ENCODE measurements at places on chromosomes 7 and 10.

DNA sequence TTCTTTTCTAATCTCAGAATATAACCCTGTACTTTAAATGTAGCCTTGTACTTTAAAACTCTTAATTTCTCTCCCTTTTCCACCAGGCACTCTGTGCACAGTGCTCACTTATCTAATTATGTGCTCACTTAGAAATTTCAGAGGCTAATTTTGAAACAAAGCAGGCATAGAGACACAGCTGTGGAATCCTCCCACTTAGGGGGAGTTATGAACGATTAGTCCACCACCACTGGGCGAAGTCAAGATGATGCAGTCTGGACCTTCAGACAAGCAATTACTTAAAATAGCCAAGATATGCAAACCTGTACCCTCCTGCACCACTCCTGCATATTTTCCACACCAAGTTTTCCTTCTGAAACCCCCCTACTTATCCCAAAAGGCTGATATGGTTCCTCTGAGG is 143.0 kb downstream of the STK31 start:
- DNase-seq, result peak; percentile 66

DNA sequence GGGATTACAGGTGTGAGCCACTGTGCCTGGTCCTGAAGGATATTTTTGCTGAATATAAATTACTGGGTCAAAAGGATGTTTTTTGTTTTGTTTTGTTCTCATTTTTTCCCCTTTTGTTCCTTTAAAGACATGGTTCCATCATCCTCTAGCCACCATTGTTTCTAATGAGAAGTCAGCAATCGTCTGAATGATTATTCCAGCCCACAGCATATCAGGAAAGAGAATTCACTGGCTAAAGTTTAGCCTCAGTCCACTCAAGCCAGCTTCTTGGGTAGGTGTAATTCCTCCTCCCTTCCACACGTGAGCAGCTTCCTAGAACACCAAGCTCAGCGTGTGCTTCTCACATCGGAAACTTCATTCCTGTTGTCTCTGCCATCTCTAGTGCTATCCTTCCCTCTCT is 112.8 kb upstream of the INSIG1 start:
- no peak for DNase-seq

DNA sequence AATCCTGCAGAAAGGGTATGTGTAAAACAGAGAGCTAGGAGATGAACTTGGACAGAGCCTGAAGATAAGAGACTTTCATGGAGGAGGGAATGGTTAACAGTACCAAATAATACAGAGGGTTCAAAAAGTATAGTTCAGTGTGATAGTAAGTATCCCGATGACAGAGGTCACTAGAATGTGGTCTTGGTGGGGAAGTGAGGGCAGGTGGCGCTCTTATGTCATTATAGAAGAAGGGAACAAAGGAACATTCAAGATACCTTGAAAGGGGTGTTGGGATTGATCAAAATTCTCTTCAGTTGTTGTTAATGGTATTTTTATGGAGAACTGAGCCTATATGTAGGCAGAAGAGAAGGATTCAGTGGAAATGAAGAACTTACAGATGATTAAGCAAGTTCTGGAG is 312.5 kb downstream of the SUGCT start:
- DNase-seq, result no peak

- no peak for DNase-seq
Observed at GRCh38 chr7:157194948-157195347, 56.2 kb downstream of the UBE3C start.

GRCh38 chr10:100485801-100486495 is 23.1 kb downstream of the WNT8B start:
- DNase-seq, result no peak

DNA sequence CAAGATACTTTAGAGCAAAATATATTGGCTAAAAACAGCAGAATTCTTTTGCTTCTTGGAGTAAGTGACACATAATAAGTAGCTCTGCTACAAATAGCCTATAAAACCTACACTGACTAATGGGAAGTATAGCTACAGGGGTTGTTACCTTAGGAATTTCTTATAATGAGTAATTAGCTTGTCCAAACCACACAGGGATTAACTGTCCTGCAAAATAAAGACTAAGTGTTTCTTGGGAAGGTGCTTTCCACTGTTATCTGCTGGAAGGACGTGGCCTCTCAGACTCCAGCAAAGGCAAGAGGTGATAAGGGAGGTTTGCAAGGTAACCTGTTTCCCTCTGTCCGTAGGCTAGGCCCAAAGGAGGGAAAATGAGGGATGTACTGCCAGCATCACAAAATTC is 302.4 kb downstream of the DOCK4 start:
- DNase-seq, result peak; percentile 95

DNA sequence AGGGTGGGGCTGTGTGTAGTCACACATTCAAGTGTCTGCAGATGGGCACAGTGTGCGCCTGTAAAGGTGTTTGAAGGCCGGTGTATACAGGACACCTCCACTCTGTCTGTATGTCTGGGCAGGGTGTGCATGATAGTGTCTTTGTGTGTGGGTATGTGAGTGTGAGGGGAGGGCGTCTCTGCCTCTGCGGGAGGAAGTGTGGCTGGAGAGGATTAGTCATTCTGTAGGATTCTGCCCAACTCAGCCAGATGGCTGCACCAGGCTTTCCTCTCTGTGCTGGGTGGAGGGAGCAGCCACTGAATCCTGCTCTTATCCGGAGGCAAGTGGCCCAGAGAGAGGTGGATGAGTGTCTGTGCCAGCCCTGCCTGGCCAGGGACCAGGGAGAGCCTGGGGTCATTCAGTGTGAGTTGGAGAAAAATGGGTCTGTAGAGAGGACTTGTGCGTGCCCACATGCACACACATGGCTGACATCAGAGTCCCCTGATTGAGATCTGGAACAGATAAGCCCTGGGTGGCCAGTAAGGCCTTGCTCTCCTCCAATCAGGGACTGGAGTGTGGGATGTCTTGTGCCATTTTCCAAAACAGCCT is 1.7 kb downstream of the SFXN3 start:
- peak; percentile 83 for DNase-seq

DNA sequence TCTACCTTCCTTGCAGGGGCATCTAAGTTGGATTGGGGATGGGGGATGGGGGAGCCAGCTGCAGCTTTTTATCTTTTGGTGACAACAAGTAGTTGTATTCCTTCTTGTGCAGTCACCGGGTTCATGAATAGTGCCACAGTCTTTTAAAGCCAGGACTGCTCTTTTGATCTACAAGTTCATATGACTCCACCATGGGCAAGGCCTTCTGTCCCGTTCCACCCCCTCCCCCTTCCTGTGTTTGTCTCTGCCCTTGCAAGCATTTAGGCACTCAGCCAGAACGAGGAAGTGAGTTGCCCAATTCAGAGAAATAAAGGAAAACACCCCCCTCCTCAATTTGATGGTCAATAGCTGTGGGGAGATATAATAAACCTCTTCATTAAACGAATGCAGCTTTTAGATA is 44.8 kb upstream of the EGR2 start:
- DNase-seq, result no peak

- DNase-seq, result no peak
Observed at GRCh38 chr7:24442170-24442777, 131.0 kb upstream of the PALS2 start.

- no peak for DNase-seq
Observed at GRCh38 chr10:129055986-129056385, 411.1 kb upstream of the MGMT start.

DNA sequence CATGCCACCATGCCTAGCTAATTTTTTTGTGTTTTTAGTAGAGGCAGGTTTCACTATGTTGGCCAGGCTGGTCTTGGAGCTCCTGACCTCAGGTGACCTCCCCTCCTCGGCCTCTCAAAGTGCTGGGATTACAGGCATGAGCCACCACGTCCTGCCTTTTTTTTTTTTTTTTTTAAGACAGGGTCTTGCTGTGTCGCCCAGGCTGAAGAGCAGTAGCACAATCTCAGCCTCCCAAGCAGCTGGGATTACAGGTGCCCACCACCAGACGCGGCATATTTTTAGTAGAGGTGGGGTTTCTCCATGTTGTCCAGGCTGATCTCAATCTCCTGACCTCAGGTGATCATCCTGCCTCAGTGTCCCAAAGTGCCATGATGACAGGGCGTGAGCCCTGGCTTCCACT is 14.4 kb upstream of the SRPK2 start:
- DNase-seq, result no peak

GRCh38 chr7:24959735-24960485 is 20.1 kb downstream of the OSBPL3 start:
- no peak for DNase-seq

DNA sequence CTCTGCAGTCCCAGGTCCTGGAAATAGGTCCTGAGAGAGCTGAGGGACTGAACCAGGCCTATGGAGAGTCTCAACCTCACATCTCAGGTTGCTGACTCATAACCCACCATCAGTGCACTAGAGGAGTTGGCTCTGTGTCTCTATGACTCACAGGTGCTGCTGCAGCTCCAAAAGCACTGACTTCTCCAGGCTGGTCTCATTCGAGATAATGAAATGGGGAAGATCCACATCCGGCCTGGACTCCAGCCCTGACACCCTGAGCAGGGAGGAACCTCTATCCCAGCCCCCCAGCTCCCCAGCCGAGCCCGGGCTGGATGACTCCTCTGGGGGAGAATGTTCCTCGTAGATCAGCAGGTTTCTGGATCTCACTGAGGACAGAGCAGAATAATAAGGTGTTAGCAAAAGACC is 35.5 kb upstream of the DGKI start:
- DNase-seq, result peak; percentile 99

DNA sequence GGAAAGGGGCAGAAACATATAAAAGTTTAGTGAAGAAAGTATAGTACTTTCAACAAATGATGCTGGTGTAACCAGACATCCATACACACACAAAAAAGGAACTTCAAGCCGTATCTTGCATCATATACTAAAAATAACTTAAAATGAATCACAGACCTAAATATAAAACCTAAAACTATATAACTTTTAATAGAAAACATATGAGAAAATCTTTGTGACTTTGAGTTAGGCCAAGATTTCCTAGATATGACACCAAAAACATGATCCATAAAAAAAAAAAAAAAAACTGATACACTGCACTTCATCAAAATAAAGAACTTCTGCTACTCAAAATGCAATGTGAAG is 40.9 kb downstream of the NUDCD3 start:
- no peak for DNase-seq

GRCh38 chr7:31487071-31487470 is 26.8 kb upstream of the ITPRID1 start:
- DNase-seq, result no peak

DNA sequence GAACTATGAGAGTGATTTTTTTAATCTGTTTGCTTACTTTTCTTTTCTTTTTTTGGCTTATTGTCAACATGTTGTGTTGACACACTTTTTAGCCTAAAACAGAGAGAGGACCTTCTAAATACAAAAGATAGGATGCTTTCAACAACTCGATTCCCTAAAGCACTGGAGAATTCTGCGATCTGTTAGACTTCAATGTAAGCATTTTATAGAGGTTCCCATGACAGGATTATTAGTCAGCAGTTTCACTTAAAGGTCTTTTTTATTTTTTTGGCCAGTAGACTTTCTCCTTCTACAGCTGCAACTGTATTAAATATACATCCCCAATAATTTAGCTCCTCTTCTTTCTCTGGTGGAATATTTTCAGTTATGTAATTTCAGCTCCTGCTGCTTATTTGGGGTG is 12.7 kb upstream of the NRP1 start:
- no peak for DNase-seq

GRCh38 chr7:153301936-153302335 is 542.4 kb downstream of the ACTR3B start:
- no peak for DNase-seq

DNA sequence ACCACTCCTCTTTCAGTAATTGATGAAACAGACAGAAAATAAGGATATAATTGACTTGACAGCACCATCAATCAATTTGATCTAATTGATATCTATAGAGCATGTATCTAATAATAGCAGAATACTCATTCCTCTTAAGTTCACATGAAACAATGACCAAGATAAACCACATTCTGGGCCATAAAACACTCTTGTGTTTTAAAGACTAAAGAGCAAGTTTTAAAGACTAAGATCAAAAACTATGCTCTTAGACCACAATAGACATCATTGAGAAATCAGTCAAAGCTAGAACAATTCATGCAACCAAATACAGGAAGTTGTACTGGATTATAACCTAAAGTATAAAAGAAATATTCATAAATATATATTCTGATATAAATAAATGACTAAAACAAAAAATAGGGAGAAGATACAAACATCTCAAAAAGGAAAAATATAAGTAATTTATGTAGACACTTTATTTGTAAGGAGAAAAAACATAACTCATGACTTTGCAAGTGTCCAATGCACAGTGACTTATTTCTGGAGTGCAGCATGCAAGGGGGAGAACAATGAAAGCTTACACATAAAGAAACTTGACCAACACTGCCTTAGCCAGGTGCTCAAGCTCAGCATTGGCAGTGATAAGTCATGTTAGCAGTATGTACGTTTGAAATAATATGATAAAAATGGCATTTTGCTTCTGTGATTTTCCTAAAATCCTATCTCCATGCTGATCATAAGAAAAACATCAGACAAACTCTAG is 312.7 kb upstream of the IGFBP3 start:
- peak; percentile 34 for DNase-seq

DNA sequence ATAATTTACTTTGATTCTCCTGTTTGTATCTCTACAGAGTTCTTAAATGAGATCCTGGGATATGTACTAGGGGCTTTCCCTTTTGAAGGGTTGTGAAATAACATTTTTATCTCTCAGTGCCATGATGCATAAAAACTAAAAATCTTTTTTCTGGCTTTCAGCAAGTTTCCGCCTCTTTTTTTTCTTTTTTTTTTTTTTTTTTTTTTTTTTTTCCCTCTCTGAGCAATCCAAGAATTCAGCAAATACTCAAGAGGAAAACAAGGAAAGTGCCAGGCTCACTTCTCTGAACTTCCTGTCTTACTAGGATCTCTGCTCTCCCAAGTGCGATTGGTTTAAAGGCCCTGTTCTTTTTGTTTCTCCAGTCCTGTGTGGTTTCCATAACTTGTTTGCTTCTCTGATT is 79.9 kb downstream of the HYCC1 start:
- DNase-seq, result peak; percentile 74

DNA sequence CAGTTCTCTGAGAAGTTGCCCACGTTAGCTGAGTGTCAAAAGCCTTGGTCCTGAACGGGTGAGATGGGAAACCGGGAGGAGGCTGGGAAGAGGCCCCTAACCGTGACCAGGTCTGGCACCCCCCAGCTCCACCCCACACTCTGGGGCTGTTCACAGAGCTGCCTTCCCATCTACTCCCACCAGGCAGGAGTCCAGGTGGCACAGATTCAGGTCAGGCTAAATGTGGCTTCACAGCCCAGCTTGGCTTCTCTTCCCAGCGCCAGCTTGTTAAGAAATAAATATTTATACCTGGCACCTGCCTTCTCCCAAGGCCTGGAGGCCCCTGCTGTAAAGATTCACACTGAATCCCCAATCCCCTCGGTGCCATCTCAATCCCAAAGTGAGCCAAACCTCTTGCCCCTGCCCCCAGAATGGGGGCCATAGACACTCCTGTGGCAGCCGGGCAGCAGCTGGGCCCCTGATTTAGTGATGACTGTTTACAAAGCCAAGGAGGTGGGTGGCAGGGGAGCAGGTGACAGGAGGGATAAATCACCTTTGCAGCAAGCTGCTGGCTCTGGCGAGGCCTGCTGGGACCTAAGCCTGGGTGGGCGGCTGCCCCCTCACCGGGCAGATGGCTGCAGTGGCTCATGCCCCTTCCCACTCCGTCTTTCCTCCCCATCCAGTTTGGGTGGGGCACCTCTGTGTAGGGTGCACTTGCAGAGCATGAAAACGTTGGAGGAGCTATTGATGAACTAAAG is 72.5 kb downstream of the GOLGA7B start:
- no peak for DNase-seq

Data from amniotic epithelial cell (primary cell).